ENCODE measurements at places on chromosomes 3 and 15.

- no peak for DNase-seq
Measured at GRCh38 chr15:43509660-43510199, 7.7 kb upstream of the MAP1A start.

DNA sequence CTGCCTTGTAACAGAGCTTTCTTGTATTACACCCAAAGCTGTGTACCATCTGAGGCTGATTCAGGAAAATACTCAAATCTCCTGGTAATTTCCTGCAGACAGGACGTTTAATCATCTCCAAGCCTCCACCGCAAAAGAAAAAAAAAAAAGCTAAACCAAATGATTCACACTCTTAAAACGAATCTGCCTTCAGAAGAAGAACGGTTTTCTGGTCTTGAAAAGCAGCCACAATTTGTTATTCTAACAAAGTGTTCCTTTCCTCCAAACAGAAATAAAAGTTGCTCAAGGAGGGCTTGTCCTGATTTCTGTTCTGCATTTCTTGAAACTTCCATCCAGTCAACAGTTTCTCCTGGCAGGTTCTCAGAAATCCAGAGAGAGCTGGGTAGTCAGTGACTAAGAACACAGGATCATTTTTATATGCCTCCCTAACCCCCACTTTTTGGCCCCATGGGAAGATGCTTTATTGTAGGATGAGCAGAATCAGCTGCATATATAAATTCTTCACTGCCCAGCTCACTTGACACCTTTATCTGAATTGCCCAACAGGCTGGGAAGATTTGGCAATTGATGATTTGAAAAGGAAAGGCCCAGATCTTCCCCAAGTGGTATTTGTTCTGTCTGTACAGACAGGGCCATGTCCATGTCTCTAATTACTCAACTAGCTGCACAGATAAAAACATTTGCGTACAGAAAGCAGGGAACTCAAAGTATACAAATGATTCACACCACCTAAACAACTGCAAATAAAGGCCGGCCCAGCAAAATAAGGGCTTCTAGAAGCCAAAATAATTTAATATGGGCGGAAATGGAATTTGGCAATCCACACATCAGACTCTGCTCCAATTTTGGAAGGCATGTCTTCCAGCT lies 41.0 kb upstream of the PRICKLE2 start:
- DNase-seq = peak; percentile 82

GRCh38 chr3:125148836-125149235 lies 63.7 kb downstream of the SLC12A8 start:
- peak; percentile 68 for DNase-seq

DNA sequence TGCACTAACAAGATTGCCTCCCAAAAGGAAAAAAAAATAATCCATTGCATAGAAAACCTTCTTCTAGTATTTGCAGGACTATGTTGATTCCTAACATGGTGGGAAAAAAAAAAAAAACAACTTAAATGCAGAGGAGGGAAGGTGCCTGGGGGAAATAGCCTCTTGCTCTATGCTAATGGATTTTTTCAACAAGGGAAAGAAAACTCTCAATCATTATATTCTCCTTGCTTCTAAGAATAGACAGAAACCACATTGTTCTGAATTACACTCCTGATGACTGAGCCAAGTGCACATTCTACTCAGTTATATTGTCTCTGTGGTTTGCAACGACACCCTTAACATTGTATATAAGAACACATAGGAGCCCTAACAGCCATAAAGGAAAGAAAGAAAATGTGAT lies 760.2 kb downstream of the NAALADL2 start:
- DNase-seq = no peak

DNA sequence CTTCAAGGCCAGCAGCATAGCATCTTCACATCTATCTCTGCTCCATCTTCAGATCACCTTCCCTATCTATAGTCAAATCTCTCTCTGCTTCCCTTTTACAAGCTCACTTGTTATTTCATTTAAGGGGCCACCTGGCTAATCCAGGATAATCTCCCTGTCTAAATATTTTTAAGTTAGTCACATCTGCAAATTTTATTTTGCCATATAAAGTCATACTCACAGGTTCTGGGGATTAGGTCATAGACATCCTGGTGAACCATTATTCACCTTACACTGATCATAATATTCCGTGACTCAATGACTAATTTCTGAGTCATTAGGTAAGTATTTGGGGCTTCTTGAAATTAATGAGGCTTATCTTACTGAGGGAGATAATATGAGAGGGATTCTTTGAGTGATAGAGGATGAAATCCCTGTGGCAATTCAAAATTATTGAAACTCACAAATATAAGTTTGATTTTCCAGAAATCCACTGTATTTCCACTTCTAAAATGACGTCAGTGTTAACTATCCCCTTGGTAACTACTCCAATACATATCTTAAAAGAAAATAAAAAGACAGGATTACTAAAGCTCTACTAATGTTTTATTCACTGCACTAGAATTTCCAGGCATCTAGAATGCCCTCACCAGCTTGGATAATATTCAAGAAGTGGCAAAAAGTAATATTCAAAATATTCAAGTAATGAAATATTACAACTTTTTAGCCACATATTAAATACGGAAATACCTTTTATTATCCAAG lies 93.7 kb upstream of the RBMS3 start:
- DNase-seq = no peak

DNA sequence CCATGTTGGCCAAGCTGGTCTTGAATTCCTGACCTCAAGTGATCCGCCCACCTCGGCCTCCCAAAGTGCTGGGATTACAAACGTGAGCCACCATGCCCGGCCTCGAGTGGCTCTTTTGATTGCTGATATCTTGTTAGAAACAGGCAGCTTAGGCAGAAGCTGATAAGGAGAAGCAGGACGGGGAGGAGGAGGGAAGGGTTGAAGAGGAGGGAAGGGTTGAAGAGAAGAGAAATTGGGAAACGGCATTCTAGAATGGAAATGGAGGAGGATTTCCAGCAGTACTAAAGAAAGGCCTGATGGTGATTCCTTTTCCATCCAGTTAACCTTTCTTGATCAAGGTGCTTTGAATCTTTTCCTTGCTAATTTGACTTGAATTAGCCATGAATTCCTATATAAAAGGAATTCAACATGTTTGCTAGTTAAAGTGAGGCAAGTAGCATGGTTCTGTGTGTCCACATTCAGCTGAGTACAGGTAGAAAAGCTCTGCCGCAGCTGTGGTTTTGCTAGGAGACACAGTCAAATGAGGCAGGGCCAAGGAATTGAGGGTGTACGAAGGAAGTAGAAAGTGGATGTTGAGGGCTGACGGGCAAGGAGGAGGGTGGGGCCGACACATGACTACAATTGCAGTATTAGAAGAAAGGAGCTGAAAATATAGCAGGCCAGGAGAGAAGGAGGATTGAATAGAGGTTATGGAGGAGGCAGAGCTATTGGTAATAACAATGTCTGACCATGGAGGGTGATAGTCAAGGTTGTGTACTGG lies 27.2 kb upstream of the ATP1B3 start:
- no peak for DNase-seq

GRCh38 chr3:143418391-143418790 lies 298.8 kb downstream of the CHST2 start:
- DNase-seq = no peak

DNA sequence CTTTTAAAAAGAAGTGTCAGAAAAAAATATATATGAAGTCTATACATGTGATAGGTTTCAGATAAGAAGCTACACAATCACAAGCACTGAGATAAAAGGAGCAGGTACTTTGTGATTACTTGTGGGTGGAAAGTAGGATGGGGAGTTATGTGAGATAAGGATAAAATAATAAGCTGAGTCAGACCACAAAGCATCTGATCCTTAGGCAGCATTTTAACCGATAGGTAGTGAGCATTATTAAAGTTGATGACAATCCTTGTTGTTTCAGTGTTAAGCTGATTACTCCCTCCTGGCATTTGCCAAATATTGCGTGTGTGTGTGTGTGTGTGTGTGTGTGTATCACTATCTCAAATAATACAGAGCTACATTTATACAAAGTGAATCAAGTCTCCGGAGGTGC lies 483.1 kb downstream of the NAALADL2 start:
- no peak for DNase-seq

DNA sequence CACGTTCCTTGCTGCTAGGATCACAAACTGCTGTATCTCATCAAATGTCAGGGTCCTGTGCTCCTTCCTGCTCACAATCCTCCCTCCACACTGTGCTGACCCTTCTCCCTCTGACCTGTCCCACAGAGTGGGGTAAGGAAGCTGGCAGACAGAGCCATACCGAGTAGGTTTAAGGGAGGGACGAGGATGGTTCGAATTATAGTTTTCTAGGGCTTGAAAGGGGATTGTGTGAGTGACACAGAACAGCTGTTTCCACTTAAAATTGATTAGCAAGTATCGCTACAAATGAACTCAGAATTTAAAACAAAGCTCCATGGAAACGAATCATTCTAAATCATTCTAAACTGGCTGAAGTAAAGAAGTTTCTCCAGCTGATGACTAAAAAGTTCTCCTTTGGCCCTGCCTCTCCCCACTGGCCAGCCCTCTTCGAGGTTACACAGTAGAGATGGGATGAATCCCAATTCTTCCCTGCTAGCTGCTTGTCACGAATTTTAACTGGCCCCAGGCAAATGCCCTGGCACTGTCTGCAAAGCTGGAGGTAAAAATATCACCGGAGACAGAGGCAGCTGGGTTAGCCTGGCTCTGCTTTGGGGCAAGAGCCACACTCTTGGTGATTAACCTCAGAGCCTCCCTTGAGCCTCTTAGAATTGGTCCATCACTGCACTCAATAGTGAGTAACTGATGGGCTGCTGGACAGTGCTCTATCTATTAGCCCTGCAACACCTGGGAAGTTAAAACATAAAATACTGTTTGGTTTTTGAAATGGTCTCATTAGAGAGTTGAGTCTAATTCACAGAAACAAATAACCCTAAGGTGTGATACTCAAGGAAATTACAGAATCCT lies 194.9 kb downstream of the CHST2 start:
- no peak for DNase-seq

- no peak for DNase-seq
Measured at GRCh38 chr3:186946756-186947375, 16.5 kb downstream of the ST6GAL1 start.

DNA sequence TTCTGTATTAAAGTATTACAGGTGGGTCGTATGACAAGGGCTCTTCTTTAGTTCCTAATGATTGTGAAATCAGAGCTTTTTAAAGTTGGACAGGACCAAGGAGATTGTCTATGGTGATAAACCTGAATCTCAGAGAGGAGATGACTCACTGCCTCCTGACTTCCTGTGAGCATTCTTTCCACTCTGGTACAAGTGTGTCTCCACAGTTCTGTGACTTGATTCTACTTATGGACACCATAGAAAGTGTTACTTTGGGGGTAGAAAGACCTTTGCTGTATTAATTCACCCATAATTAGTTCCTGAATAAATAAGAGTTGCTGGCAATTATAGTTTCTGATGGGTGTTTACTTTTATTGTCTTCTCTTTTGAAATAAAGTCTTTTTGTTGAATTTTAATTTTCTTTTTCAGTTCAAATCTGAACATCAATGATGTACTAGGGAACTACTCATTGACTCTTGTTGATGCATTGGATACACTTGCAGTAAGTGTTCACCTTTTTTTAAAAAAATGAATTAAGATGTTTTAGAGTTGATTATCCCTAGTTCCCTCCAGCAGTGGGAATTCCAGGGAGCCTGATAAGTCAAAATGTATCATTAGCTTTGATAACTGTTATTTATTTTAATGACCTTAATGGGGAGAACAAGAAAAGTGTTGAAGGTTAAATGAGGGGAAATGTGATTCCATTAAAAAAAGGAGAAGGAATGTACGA lies 7.4 kb downstream of the EDEM1 start:
- DNase-seq = peak; percentile 72

- DNase-seq = no peak
Measured at GRCh38 chr15:94186770-94187331, 44.5 kb upstream of the MCTP2 start.

- DNase-seq = no peak
Measured at GRCh38 chr3:114394551-114394950, 100.7 kb downstream of the TIGIT start.

DNA sequence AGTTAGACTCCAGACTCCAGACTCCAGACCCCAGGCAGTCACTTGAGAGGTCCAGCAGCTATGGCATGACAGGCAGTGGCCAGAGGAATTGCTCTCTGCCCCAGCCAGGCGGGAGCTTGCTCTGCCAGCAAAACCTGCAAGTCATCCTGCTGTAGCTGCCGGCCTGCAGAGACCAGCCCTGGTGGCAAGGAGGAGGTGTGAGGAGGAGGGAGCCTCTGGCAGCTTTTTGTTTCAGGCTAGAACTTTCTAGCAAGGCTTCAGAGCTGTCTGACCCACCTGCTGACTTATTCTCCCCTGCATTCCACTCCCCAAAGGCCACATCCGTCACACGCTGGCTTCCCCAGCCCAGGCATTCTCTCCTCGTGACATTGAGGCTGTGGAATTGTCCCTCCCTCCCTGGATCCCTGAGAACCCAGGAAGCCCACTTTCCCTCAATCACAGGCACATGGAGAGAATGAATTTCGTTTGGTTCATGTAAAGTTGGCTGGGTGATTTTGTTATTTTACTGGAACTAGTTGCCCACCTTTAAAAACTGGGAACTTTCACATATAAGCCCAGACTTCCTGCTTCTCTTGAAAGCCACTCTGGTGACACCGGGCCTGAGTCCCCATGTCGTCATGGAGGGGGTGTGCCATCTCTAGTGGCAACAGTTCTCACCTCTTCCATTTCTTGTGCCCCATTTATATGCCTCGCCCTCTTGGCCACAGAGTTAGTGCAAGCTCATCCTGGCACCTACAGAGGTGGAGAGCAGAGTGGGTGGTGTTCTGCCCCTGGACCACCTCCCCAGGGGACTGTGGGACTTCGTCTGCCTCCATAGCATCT lies 82.7 kb downstream of the ABHD5 start:
- no peak for DNase-seq

DNA sequence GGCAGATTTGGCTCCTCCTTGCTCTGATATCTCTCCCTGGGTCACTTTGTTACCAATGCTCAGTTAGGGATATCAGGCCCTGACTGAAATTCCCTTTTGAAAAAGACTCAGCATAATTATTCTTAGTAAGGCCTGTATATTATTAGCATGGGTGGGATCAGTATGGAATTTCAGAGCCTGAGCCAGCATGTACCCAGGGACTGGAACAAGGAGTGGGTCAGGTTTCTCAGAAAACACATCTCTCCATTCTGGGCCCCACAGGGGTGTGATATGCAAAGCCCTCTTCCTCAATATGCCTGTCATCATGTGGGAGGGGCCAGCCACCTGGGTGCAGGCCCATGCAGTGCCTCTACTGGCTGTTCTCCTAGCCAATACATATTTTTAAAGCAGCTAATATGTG lies 423.2 kb downstream of the EPHB1 start:
- no peak for DNase-seq

GRCh38 chr3:133713347-133713746 lies 32.8 kb upstream of the TF start:
- no peak for DNase-seq

DNA sequence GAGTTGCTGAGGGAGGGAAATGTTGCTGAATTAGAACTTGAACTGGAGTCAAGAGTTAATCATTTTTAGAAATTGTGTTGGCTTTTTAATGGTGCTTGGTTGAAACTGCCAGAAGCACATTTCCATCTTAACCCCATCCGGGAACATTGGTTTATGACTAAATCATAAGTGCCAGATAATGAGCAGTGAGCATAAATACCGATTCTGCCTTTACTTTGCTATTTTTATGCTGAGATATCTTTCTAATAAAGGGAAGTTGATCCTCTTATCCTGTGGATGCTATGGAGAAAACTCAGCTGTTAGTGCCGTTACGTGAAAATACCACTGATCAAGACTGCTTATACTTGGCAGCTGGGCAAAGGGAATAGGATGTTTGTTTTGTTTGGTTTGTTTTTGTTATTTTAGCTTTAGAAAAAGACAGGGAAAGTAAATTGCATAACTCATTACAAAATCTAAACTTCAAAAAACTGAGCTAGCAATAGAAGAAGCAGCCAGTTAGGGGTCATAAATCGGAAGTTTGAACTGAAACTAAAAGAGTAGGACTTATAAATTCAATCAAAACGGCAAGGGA lies 813.1 kb downstream of the NAALADL2 start:
- DNase-seq = no peak

All from sigmoid colon (tissue), 7 donors.